ENCODE measurements at places on chromosomes 2 and 18.

- no peak for DNase-seq
Measured at GRCh38 chr2:109059474-109060165, 69.4 kb upstream of the SH3RF3 start.

GRCh38 chr18:65592435-65592834 is 158.4 kb upstream of the CDH7 start:
- DNase-seq = no peak

DNA sequence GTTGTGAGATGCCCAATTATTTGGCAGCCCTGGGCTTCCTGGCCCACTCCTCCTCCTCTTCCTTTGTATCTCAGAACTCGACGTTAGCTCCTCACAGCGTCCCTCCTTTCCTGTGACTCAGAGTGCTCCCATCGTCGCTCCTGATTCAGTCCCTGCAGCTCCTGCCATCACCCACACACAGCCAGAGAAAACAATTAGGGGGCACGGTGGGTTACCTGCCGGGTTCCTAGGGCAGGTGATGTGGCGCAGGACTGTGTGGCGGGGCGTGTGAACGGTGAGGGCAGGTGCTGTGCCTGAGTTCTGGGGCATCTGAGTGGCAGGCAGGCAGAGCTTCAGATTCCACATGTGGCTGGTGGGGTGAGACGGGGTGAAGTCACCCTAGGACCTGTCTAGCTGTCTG is 42.6 kb downstream of the GLI2 start:
- DNase-seq = no peak

DNA sequence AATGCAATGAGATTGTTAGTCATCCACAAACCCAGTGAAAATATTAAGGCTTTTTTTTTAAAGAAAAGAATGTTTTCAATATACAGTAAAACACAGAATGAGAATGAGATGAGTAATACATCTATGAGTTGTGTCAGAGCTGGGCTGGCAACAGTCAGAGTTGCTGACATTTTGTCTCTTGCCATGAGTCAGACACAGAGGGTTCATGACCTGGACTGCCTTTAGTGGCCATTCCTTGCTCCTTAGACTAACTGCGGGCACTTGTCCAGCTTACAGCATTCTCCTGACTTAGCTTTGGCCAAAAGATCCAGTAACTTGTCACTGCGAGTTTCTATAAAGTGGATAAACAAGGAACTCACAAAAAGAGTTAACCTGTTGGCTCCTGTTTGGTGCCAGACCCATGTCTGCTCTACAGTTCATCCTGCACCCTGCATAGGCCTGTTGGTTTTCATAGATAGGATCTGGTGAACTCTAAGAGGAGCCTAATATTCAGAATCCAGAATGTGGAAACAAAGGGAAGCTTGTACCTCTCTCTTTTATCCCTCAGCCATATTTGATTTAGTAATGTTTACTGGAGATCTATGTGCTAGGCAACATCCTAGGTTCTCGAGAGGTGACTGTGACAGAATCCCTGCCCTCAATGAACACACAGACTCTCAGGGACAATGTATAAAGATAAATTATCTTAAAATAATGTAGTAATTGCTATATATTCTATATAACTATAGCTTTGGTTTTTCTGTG is 391.5 kb upstream of the VWC2L start:
- no peak for DNase-seq

- DNase-seq = no peak
Measured at GRCh38 chr2:160213511-160213910, 13.4 kb upstream of the ITGB6 start.

- DNase-seq = no peak
Measured at GRCh38 chr2:169707626-169708025, 13.4 kb downstream of the PHOSPHO2 start.

DNA sequence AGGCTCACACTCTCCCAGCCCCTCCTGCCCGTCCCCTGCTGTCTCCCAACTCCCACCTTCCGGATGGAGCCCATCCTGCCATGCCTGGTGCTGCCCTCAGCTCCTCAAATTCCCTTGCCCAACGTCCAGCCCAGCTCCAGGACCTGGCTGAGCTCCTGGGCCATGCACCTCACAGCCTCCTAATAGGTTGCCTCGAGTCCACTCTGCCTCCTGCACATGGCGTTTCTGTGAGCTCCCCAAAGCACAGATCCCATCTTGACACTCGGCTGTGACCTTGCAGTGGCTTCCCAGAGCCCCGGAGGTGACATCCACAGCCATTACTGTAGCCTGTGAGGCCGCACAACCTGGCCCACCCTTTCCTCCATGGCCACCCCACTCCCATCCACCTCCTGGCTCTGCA is 191.9 kb upstream of the SALL3 start:
- DNase-seq = no peak

DNA sequence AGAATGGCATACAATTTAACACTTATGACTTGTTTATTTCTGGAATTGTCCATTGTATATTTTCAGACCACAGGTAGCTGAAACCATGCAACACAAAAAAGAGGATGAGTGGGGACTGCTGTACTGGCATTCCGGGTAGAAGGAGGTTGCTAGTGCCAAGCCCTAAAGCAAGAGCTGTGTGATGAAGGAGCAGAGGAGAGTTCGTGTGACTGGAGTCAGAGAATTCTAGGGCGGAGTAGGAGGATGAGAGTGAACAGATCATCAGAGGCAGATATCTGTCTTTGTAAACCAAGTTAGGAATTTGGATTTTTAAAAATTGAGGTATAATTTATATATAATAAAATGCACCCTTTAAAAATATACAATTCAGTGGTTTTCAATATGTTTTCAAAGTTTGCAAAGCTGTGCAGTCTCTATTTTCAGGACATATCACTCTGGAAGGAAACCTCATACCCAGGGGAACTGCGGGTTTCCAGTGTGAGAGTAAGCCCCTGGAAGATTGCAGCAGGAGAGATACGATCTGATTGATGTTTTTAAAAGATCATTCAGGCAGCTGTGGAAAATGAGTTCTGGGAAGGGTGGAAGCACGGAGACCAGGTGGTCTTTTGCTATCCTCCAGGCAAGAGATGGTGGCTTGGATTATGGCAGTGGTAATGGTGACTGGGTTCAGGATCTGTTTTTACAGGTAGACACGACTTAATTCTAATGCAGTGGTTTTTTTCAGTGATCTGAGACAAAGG is 36.4 kb downstream of the TAF1B start:
- DNase-seq = no peak

GRCh38 chr2:39476524-39476923 is 39.4 kb upstream of the MAP4K3 start:
- DNase-seq = no peak

DNA sequence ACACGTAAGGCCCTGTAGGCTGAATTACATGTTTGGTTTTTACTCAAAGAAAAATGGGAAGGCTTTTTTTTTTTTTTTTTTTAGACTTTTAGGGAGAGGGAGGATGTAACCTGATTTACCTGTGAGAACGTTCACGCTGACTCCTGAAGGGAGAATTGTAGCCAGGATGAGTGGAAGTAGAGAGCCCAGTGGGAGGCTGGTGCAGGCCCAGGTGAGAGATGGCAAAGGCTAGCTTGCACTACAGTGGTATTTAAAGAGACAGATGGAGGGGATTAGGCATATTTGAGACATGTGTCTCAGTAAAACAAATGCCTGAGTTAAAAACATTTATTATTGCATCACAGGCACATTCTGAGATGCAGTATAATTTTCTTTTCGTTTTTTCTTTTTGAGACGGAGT is 107.9 kb downstream of the CCDC85A start:
- no peak for DNase-seq

DNA sequence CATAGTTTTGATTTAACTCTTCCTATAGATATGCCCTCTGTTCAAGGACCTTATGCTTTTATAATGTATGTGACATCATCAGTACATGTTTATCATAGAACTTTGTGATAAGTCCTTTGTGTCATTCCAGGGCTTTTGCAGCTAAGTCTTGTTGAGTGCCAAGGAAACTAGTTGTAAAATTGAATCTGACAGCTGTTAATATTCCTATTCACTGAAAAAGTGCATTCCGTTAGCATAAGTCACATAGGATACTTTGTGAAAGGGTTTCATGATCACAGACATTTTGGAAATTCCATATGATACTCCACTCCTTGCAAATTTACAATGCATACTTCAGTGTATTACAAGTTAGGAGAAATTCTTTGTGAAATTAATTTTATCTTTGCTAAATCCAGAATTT is 503.4 kb downstream of the CCDC85A start:
- no peak for DNase-seq

DNA sequence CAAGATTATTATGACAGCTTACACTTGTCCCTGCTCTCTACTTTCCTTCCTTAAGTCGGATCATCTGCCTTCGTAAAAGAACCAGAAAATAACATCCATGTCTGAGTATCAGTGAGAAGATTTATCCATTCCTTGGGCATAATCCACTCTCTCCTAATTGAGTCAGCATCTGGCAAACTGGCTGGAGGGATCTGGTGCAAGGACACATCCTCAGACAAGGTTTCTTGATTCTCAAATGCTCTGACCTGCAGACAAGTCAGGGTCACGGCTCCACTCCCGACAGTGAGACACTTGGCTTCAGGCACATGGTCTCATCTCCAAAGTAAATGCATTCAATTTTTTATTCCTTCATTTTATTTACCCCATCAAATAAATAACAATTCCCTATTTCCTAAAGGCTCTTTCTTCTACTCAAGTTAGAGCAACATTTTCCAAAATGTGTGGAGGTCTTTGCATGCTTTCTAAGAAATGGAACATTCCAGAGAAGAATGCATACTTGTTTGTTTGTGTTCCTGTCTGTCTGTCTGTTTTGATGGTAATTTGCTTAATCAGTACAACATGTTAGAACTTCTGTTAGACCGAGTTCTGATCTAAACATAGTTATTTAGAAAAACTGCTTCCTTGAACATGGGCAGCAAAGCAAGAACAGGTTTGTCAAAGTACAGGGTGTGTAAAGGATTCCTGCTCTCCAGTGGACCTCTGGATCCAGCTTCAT is 246.9 kb downstream of the IRS1 start:
- no peak for DNase-seq

GRCh38 chr2:42969231-42970150 is 177.1 kb upstream of the HAAO start:
- no peak for DNase-seq

DNA sequence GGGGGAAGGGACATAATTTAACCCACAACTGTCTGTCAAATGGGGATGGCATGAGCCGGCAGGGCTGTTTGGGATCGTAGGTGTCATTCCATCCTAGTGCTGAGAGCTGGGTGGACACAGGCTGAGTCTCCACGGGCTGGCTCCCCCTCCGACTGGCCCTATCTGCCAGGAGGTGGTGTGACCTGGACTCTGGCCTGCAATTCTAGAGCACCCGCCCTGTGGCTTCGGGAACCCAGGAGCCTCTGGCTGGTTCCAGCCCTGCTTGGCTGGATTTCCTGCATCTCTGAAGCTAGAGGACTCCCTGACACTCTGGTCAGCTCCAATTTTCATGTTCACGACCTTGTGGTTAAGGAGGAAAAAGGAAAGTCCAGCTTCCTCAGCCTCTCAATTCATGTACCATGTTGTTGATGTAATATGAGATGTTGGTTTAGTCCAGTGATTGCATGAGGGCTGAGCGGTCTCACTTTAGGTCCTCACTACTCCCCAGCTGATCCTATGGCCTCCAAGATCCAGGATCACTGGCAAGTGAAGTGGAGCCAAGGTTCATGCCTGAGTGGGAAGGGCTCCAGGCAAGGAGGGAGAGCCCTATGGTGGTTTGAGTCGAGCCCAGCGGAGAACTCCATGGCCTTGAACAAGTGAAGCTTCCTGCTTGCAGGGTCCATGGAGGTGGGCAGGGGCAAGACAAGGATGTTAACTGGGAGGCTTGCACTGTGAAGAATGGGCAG is 169.1 kb downstream of the NDUFA10 start:
- no peak for DNase-seq

- no peak for DNase-seq
Measured at GRCh38 chr18:58005011-58005410, 39.0 kb upstream of the NEDD4L start.

- DNase-seq = no peak
Measured at GRCh38 chr2:239532859-239533258, 132.0 kb upstream of the HDAC4 start.

DNA sequence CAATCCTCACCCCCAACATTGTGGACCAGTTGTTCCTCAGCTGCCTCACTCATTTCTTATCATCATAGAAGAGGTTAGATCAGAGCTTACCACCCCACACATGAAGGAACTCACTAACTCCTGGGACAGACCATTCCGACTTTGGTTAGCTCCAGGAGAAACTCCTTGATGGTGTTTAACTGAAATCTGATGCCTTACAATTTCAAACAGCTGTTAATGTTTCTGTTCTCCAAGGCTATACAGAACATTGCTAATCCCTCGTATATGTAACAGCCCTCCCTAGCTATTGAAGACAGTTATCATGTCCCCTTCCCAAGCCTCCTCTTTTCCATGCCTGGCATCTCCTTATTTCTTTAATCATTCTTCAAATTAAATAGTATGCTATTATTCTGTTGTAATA is 14.8 kb downstream of the ERBB4 start:
- no peak for DNase-seq

GRCh38 chr18:54159906-54160305 is 64.6 kb downstream of the MBD2 start:
- DNase-seq = no peak

DNA sequence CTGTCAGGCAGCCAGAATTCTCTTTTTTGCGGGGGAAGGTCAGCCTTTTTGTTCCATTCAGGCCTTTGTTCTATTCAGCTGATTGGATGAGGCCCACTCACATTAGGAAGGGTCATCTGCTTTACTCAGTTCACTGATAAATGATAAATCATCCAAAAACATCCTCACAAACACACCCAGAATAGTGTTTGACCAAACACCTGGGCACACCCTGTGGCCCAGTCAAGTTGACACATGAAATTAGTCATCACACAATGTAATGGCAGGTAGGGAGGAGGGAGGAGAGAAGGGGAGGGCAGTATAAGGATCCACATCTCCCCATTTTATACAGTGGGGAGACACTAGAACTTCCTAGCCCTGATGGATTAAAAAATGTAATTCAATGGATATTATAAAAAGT is 8.3 kb upstream of the RMC1 start:
- DNase-seq = no peak

GRCh38 chr2:191319186-191319585 is 74.0 kb downstream of the MYO1B start:
- no peak for DNase-seq

DNA sequence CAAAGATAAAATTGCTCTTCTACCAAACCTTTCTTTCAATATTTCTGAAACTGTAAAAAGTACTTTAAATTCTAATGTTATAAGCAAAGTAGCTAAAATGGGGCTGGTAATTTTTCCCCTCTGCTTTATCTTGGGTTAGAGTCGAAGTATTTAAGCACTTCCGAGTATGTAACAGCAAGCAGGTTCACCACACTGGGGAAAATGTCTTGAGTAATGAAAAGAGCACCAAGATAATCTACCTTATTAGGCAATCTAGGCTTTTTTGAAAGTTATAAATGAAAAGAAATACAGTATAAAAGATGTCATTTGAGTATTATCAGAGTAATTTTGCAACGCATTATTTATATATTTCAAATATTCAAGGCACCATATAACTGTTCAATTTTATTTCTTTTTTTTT is 687 bp upstream of the DSG3 start:
- DNase-seq = no peak

GRCh38 chr2:147495734-147496133 is 349.1 kb upstream of the ACVR2A start:
- DNase-seq = no peak

DNA sequence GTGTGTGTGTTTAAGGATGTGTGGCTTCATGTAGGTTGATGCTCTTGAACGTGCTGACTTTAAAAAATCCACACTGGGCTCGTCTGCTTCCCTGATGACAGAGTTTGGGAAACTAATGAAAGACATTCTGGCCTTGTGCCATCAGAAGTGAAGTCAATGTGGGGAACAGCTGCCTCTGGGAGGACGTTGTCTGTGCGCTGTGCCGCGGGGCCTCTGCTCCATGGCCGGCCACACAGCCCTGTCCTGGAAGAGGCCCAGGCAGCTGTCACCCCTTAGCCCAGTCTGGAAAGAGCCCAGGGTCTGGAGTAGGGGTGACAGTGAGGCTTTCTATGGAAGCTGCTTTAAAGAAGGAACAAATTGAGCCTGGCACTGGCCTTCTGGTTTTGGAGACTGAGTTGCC is 155.8 kb downstream of the SH3RF3 start:
- DNase-seq = no peak
